Neural progenitor cell (in vitro differentiated cells): ENCODE measurements at places on chromosomes 16 and 17.

- no peak overlapping the region for H3K4me3 ChIP-seq
- H3K36me3 ChIP-seq: no peaks in the 10 kb centered on the region
- H3K4me1 ChIP-seq: peaks cover 5% of the 10 kb centered on the region
- peaks cover 5% of the 10 kb centered on the region for H3K27me3 ChIP-seq
- no peak for DNase-seq
These were observed 4.1 kb downstream of the CISD3 start for GRCh38 chr17:38733982-38734973.

DNA sequence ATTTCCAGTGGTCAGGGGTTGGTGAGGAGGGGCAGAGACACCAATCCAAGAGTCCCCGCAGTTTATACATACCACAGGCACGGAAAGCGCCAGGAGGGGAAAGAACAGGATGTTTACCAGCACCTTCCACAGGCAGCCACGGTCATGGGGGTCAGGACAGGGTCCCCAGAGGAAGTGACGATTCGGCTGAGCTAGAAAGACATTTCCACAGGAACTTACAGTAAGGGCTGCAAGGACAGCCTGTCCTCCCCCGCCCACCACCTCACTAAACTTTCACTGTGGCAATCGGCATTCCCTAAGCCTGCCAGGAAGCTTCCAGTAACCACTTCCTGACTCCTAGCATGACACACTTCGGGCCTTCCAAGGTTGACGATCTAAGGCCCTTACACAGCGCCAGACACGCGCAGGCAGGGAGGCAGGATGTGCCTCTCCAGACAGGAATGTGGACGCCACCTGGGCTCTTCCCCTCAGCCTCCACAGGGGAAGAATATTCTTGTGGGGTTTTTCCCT, 1.2 kb upstream of the MT2A start:
- H3K4me3 ChIP-seq: no peak overlapping the region
- no peak overlapping the region for H3K27ac ChIP-seq
- H3K4me1 ChIP-seq: peaks cover 18% of the 10 kb centered on the region
- no peak for DNase-seq
- H3K27me3 ChIP-seq: peaks cover 99% of the 10 kb centered on the region

DNA sequence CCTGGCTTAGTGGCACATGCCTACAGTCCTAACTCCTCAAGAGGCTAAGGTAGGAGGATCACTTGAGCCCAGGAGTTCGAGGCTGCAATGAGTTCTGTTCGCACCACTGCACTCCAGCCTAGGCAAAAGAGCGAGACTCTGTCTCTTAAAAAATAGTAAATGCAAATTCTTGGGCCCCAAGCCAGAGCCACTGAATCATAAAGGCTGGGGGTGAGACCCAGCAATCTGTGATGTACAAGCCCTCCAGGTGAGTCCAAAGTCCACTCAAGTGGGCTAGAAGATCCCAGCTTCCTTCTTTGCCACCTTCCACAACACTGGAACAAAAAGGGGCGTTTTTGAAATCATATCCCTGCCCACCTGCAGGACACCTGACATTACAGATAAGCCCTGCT, 16.9 kb downstream of the TRIM25 start:
- no peaks in the 10 kb centered on the region for H3K4me1 ChIP-seq
- no peaks in the 10 kb centered on the region for H3K27me3 ChIP-seq
- H3K27ac ChIP-seq: no peak overlapping the region
- H3K4me3 ChIP-seq: no peak overlapping the region
- no peak for DNase-seq

DNA sequence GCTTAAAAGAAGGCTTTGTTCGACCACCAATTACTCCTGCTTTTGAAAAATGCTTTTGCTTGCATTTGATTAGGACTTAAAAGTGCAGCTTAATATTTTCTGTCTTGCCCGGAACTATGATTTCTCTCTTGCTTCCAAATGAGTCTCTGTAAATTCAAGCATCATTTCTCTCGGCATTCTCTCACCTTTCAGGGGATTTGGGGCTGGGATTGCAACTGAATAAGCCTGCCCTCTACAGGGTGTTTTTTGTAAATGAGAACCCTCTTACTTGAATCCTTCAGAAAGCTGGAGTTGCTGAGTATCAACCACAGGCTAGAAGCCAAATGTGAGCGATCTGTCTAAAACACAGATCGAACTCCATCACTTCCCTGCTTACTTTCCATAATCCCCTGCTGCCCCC, 234.6 kb downstream of the TMEM114 start:
- no peaks in the 10 kb centered on the region for H3K36me3 ChIP-seq
- H3K27ac ChIP-seq: no peak overlapping the region
- no peak overlapping the region for H3K4me3 ChIP-seq
- no peaks in the 10 kb centered on the region for H3K27me3 ChIP-seq
- H3K4me1 ChIP-seq: peaks cover 5% of the 10 kb centered on the region

- no peaks in the 10 kb centered on the region for H3K27me3 ChIP-seq
- H3K4me3 ChIP-seq: no peak overlapping the region
- no peak overlapping the region for H3K27ac ChIP-seq
- peaks cover 4% of the 10 kb centered on the region for H3K36me3 ChIP-seq
These were observed 23.0 kb upstream of the SLC38A8 start for GRCh38 chr16:84065536-84066132.

DNA sequence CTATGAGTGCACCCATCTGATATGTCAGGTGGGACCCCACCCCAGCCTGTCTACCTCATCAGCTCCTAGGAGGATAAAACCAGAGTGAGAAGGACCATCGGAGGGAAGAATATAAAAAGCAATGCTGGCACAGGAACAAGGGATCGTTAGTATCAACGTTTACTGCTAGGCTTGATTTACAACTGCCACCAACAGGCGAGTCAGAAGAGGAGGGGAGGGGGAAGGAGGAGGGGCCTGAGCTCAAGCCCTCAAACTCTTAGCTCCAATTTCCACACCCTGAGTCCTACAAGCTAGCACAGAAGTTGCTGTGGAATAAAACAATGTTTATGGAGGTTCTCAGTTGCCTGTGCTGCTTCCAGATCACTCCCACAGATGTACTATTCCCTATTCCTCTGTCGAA, 234.5 kb downstream of the C16orf78 start:
- no peaks in the 10 kb centered on the region for H3K27me3 ChIP-seq
- no peak overlapping the region for H3K27ac ChIP-seq
- peaks cover 16% of the 10 kb centered on the region for H3K4me1 ChIP-seq
- H3K36me3 ChIP-seq: no peaks in the 10 kb centered on the region
- H3K4me3 ChIP-seq: no peak overlapping the region
- peak; percentile 35 for DNase-seq

GRCh38 chr17:8392274-8392673, 5.4 kb downstream of the RNF222 start:
- peaks cover 19% of the 10 kb centered on the region for H3K27me3 ChIP-seq
- H3K27ac ChIP-seq: no peak overlapping the region
- H3K4me1 ChIP-seq: no peaks in the 10 kb centered on the region
- DNase-seq: no peak
- H3K36me3 ChIP-seq: no peaks in the 10 kb centered on the region
- H3K4me3 ChIP-seq: no peak overlapping the region

GRCh38 chr16:11034481-11034931, 90.1 kb downstream of the CLEC16A start:
- no peak for DNase-seq
- H3K4me3 ChIP-seq: no peak overlapping the region
- no peaks in the 10 kb centered on the region for H3K36me3 ChIP-seq
- H3K27me3 ChIP-seq: no peaks in the 10 kb centered on the region
- peaks cover 33% of the 10 kb centered on the region for H3K4me1 ChIP-seq

DNA sequence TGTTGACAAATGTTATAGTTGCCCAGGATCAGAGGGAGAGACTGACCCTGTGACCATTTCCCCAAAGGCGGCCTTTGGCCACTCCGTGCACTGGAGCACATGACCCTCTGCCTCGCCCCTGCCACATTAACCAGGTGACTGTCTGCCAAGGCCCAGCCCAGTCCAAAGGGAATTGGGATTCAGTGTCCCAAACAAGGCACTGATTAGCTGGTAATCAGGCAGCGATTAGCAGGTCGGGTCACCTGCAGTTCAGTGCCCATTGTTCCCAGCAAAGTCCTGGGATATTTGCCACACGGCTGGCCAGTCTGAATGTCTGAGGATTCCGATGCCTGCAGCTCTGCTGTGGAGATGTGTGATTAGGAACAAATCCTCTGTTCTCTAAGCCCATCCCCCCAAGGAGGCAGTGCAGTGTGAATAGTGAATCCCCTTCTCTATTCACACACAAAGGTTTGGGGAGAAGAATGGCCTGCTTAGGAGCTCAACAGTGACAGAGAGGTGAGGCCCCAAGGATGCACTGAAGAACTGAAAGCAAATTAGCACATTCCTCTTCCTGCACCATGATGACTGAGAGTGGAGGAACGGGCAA, 123.1 kb upstream of the MAF start:
- peak; percentile 98 for DNase-seq
- no peaks in the 10 kb centered on the region for H3K27me3 ChIP-seq
- H3K36me3 ChIP-seq: no peaks in the 10 kb centered on the region

- no peak for DNase-seq
- H3K27me3 ChIP-seq: no peaks in the 10 kb centered on the region
- no peaks in the 10 kb centered on the region for H3K36me3 ChIP-seq
These were observed 27.9 kb downstream of the GABARAPL2 start for GRCh38 chr16:75593825-75594820.

DNA sequence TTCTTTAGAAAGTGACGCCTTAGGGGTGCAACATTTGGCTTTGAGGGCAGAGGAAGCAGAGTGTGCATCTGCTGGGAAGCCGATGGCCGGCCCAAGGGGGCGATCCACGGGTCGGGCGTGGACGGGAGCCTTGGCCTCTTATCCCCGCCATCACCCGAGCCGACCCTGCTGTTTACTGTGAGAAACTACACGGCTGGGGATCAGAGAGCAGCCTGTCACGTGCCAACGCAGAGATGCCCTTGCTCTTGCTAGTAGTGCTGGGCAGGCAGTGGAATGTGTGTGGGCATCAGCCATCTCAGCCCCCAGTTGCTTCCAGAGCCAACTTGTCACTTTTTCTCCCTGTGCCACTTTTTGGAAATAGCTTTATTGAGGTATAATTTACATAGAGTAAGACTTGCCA, 26.7 kb upstream of the ITGB4 start:
- H3K27me3 ChIP-seq: no peaks in the 10 kb centered on the region
- no peak for DNase-seq

DNA sequence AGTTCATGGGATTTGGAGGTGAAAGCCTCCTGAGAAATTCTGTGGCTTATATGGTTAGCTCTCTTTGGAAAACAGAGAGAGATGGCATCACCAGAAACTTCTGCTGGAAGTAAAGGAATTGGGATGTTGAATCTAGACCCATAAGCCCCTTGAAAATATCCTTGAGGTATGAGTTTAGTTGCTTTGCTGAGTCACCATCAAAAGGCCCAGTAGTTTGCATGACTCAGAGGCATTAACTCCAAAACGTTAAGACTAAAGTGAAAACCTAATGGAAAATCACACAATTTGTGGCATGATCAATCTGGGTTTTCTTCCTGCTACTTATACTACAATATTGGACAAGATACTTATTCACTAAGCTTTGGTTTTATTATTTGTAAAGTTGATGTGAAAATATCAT, 349.2 kb upstream of the SALL1 start:
- no peak for DNase-seq
- no peak overlapping the region for H3K27ac ChIP-seq
- H3K4me3 ChIP-seq: no peak overlapping the region
- no peaks in the 10 kb centered on the region for H3K27me3 ChIP-seq
- no peaks in the 10 kb centered on the region for H3K36me3 ChIP-seq
- peaks cover 6% of the 10 kb centered on the region for H3K4me1 ChIP-seq
